ENCODE measurements at places on chromosomes 3 and 15.

DNA sequence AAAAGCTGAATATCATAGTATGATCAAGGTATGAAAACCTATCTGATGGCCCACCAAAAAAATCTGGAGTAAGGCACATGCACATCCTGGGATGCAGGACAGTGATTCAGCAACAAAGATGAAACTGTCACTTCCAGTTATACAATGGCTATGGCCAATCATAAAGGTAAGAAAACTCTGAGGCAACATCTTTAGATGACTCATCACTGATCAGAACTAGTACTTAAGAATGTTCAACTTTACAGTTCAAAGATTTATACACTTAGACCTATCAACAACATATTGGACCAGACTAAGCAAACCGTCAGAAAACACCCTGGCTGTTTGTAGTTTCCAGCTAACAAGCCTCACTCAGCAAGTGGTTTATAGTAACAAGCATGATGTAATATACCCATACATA lies 21.3 kb upstream of the PLCH1 start:
- peak; percentile 30 for DNase-seq

DNA sequence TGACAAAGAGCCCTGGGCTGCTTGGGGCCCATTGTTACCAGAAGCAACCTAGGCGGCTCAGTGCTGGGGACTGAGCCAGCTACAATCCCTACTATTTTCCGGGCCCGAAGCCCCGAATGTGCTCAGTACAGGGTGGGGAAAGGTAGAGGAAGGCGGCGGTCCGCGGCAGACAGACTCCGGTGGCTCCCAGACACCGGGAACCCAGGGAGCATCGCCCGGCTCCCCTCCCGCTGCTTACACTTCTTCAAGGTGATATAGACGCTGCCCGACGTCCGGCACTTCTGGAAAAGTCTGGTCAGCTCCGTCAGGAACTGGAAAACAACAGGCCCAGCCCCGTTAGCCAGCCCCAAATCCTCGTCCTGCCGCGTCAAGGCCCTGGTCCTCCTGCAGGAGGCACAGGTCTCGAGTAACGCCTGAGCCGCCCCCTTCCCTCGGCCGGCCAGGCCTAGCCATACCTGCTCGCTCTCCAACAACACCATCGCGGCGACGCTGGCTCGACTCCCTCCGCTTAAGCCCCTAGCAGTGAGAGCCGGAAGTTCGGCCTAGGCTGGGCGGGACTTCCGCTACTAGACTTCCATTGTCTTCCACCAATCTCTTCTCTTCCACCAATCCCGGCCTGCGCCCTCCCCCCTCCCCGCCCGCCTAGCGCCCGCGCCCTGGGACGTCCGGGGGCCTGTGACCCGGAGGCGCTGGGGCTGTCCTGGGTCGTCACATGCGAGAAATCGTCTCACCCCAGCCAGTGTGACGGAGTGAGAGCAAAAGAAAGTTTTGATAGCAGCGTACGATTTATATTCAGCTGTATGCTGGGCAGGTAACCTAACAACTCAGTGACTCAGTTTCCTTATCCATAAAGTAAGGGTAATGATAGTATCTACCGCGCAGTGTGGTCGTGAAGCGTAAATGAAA lies at the start of gene SRP14:
Gene SRP14 (minus strand): TSS at position 544 of the 906 bp plus-strand sequence. CDS start 65 bp downstream, at position 479.
- DNase-seq, result peak; percentile 94

- DNase-seq, result no peak
Measured at GRCh38 chr3:48411041-48411588, 18.8 kb downstream of the PLXNB1 start.

GRCh38 chr15:72740219-72740618 lies 43.3 kb downstream of the ADPGK start:
- no peak for DNase-seq

- no peak for DNase-seq
Measured at GRCh38 chr3:156175570-156175969, 55.2 kb downstream of the KCNAB1 start.

DNA sequence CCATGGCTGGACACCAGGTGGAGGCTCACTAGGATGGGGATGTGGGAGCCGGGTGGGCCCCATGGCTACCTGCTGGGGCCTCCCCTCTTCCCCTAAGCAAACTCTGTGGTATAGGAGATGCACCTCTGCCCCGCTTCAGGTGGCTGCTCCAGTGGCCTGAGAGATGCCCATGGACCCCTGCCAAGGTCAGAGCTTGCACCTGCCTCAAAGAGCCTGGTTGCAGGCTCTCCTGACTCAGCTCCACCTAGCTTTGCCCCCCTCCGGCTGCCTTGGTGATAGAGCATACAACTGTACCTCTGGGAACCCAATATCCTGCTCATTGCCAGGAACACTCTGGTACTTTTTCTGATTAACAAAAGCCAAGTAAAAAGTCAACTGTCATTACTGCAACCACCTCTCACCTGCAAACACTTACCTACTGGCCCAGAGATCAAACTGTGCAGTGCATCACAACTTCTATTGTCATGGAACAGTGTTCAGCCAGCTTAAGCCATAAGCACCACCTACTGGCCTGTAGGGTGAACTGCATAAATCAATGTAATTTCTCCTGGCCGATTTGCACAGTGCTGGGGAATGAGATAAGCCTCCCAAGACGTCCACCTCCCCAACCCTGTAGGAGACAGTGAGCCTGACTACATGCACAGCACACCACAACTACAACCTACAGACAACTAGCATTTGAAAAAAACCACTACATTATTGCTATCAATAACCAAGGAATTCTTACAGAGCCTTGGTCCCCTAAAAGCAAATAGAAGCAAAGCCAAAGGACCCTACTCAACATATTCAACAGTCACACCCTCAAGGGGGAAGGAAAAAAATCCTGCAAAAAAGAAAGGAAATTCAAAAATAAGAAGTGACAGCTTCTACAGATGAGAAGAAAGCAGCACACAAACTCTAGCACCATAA lies 352.4 kb upstream of the ARHGEF26 start:
- peak; percentile 79 for DNase-seq

DNA sequence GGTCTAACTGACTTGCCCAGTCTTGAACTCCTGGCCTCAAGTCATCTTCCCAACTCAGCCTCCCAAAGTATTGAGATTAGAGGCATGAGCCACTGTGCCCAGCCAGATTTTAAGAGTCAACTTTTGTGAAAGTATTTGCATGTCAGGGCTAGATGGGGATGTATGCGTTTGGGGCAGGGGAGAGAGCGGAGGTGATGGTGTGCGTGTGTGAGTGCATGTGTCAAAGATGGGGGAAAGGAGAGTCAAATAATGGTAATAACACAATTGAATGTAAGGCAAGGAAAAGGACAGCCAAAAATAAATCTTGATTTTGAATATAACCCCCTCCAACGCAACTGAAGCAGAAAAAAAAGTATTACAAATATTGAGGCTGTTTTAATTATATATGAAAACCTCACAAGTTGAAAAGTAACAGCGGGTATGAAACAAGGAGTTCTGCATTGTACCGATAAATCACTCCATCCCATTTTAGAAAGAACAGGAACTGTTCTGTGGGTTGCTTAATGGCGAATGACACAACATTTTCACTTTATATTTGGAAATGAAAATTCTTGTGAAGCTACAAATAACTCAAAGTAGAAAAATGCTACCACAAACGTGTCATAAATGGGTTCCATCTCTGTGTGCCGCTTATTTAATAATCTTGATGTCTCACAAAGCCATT lies 29.9 kb upstream of the LDHAL6B start:
- DNase-seq, result no peak

GRCh38 chr3:16409032-16409431 lies 104.5 kb downstream of the RFTN1 start:
- DNase-seq, result no peak

DNA sequence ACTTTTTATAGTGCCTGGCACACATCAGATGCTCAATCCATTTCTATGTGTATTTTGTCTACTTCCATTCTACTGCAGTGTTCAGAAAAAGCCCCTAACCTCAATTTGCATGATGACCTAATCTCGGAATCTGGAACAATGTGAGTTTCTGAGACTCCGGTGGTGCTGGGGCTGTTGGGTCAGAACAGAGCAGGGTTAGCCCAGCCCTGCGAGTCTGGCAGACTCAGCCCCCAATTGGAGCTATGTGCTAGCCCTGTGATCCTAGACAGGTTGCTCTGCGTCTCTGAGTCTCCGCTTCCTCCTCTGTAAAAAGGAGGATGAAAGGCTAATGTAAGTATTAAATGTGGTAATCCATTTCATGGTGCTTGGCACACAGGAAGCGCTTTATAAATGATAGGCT lies 95.0 kb upstream of the ICE2 start:
- DNase-seq, result no peak

DNA sequence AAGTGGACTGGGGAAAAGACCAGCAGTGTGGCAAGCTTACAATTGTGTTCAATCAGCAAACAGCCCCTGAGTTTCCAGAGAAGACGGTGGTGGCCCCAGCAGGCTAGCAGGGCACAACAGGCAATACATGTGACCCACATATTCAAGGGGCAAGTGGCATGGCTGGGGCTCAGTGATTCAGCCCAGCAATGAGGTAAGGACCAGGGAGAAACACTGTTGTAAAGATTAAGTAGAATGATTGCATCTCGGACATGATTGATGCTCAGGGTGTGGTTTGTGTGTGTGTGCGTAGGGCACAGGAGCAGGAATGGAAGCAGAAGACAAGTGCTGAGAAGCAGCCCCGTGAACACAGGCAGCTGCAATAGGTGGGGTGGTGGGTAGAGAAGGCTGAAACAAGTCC lies 37.9 kb downstream of the KLHL6 start:
- no peak for DNase-seq

GRCh38 chr3:13544293-13544831 lies 4.6 kb upstream of the FBLN2 start:
- peak; percentile 78 for DNase-seq

GRCh38 chr3:119015942-119016341 lies 18.7 kb downstream of the IGSF11 start:
- DNase-seq, result no peak

DNA sequence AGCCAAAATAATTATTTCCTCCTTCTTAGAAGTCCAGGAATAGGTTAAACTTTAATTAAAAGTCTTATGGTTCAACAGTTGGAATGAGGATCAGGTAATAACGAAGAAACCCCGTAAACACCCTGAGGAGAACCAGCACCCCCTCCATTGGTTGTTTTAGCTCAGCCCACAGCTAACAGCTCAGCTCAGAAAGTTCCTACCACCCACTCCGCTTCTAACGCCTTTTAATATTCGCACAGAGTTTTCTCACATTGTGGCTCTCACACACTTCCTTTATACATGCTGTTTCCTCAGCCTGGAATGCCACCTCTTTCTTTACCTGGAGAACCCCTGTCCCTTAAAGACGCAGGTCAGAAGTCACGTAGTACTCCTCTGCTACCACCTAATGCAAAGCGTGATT lies 17.0 kb downstream of the CX3CR1 start:
- no peak for DNase-seq

- peak; percentile 72 for DNase-seq
Measured at GRCh38 chr3:133384331-133385027, 15.4 kb upstream of the BFSP2 start.

- DNase-seq, result no peak
Measured at GRCh38 chr15:87609894-87610293, 646.6 kb downstream of the NTRK3 start.

- no peak for DNase-seq
Measured at GRCh38 chr15:78255421-78256043, 8.8 kb upstream of the DNAJA4 start.

DNA sequence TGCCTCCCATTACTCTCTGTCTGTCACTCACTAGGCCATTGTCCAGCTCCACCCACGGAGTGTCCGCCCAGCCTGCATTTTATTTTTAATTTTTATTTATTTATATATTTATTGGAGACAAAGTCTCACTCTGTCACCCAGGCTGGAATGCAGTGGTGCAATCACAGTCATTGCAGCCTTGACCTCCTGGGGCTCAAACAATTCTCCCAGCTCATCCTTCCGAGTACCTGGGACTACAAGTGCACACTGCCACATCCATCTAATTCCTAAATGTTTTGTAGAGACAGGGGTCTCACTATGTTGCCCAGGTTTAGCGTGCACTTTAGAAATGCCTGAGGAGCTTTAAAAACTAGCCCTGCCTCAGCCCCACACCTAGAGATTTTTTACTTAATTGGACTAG lies 141.5 kb downstream of the LIPC start:
- DNase-seq, result no peak

- no peak for DNase-seq
Measured at GRCh38 chr15:44275150-44275830, 13.2 kb upstream of the GOLM2 start.

DNA sequence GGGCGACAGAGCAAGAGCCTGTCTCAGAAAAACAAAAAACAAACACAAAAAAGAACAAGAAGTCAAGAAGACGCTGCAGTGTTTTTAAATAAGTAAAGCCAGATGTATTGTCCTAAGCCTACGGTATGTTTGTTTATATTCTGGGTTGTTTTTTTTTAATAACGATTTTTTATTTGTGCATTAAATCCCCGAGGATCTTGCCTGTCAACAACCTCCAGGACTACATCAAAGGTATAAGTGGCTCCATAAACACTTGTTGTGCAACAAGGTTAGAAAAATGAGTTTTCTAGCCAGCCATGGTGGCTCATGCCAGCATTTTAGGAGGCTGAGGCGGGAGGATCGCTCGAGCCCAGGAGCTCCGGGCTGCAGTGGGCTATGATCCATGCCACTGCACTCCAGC lies 26.1 kb downstream of the ITGB5 start:
- no peak for DNase-seq

- DNase-seq, result no peak
Measured at GRCh38 chr3:141942006-141942405, 65.6 kb downstream of the ATP1B3 start.

DNA sequence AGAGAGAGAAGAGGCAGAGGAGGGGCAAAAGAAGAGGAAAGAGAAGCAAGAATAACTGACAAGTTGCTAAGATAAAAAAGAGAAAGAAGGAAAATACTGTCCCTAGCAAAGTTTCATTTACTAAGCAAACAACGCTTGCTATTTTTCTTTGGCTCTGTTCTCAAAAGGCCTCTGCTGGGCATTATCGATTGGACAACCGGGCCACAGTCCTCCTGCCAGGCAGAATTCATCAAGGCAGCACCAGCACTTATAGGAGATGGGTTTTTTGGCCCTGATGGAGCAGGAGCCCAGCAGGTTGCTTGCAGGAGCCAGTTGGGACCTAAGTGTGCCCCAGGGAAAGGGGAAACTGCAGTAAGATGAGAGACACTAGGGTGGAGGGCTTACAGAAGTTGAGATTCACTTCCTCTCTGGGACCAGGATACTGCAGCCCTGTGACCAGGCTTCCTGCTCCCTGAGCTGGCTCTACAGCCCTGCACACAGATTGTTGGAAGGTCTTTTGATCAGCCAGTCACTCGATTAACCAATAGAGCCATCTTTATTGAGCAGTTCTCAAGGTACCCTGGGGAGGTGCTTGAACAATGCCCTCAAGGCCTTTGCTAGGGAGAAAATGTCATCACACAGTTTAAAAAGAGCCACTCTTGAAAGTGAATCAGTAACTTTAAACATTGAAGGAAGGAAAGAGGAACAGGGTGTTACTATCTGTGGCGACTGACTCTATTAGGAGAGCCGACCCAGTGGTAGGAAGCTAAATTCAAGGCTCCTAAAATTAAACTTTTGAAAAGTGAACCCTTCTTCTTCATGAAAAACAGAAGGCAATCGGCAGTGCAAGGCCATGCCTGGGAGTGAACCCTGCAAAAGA lies 28.8 kb upstream of the GLCE start:
- DNase-seq, result no peak

- peak; percentile 38 for DNase-seq
Measured at GRCh38 chr3:133821767-133822638, 16.4 kb downstream of the SRPRB start.

GRCh38 chr15:93694033-93694432 lies 537.3 kb upstream of the MCTP2 start:
- no peak for DNase-seq
